ENCODE measurements at places on chromosomes 4 and X.

GRCh38 chrX:114717921-114718320 lies 134.0 kb downstream of the HTR2C start:
- DNase-seq, result no peak

- DNase-seq, result peak; percentile 55
These were observed 805 bp downstream of the ATP8A1 start for GRCh38 chr4:42655921-42656678.

DNA sequence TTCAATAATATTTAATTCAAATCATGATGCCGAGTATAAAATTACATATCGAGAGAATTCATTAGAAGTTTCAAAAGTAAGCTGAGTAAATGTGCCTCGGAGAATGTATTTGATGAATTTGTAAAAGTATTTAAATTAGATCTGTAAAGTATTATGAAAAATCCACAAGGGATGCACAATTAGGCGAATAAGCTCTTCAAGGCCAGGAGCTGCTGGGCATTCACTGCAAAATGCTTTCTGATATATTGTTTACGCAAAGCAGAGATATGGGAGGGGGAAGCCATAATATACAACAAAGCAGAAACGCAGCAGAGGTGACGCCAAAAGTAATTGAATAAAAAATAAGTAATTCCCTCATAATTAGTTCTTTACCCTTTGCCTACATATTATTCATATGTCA lies 1121.5 kb upstream of the TENM3 start:
- DNase-seq, result no peak

- no peak for DNase-seq
These were observed 198.2 kb upstream of the LDB2 start for GRCh38 chr4:17096692-17097091.

GRCh38 chrX:70410921-70411320 lies 12.2 kb upstream of the GDPD2 start:
- DNase-seq, result no peak

DNA sequence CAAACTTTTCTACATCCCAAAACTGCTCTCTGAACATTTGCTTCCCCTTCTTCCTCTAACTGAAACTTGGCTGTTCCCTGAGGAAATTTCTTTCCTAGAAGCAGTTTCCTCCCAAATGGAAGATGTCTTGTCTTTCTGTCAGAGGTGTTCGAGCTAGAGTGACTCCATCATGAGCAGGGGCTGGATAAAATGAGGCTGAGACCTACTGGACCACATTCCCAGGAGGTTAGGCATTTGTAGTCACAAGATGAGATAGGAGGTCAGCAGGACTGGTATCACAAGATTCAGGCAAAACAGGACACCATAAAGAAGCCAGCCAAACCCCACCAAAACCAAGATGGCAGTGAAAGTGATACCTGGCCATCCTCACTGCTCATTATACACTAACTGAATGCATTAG lies 35.8 kb upstream of the PGRMC2 start:
- DNase-seq, result no peak

GRCh38 chrX:45353456-45353855 lies 152.8 kb upstream of the DIPK2B start:
- DNase-seq, result no peak

- no peak for DNase-seq
These were observed 11.0 kb upstream of the CWH43 start for GRCh38 chr4:48974979-48975640.

- DNase-seq, result no peak
These were observed 24.6 kb downstream of the HERC5 start for GRCh38 chr4:88481537-88481936.

- no peak for DNase-seq
These were observed 93.4 kb downstream of the NHSL2 start for GRCh38 chrX:72003811-72004750.

- DNase-seq, result no peak
These were observed 5.6 kb upstream of the ABLIM2 start for GRCh38 chr4:8164194-8164565.

- no peak for DNase-seq
These were observed 5.4 kb upstream of the TBC1D1 start for GRCh38 chr4:37885496-37885895.

- no peak for DNase-seq
These were observed 55.1 kb downstream of the GPR82 start for GRCh38 chrX:41779030-41779564.

DNA sequence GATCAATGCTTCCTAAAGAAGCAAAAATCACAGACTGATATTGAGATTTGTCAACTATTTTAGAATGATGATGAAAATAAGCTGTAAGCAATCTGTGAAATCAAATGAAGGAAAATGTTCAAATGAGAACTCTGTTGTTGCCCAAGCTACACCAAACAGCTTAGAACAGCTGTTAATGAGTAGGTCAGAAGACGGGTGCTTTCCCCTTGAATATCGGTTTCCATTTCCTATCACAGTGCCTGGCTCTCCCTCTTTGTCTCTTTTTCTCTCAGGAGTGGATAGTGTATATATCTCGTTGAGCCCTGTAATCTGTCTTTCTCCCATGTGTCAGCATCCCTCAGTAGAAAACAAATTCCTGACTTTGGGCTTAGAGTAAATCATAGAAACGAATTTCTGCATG lies 1592.9 kb upstream of the TENM3 start:
- no peak for DNase-seq

DNA sequence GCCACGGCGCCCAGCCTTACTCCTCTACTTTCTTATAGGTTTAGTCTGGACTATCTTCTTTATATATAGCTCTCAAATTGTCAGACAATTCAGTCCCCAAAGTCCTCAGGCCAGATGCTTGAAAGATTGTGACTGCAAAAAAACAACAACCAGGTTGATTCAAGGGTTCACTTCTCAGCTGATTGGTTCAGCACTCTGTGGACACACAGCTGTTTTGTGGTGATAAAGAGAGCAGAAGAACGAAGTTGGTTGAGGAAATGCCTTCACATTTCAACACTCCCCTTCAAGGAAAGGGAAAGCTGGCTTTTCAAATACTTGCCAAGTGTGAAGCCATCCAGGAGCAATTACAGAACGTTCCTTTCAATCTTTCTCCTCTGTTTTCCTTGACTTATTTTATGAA lies 166.8 kb downstream of the SHROOM3 start:
- DNase-seq, result no peak

- DNase-seq, result no peak
These were observed 307 bp downstream of the ATG4A start for GRCh38 chrX:108091878-108092291.

GRCh38 chr4:89821612-89822011 lies 15.3 kb downstream of the SNCA start:
- no peak for DNase-seq

GRCh38 chrX:6968231-6968630 lies 179.3 kb upstream of the STS start:
- no peak for DNase-seq

- DNase-seq, result no peak
These were observed 93.3 kb downstream of the GPRIN3 start for GRCh38 chr4:89214308-89214707.

GRCh38 chr4:6402566-6403399 lies 69.6 kb downstream of the PPP2R2C start:
- no peak for DNase-seq

DNA sequence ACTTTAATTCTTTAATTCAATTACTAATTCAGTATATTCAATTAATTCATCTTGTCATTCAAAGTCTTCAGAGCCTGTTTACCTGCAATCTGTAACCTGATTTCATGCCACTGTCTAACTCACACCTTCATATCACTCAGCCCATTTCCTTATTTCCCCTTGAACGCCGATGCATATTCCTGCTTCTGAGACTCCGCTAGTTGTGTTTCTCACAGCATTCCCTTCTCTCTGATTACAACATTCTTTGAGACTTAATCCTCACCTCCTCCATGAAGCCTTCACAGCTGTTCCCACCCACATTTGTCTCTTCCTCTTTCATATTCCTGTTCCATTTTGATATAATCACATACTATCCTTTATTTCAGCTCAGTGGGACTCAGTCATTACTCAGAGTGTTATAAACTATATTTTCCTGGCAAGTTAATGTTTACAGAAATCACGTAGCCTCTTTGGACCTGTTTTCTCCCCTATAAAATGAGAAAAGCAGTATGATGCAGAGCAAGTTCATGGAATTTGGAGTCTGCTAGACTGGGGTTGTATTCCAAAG lies 69.0 kb downstream of the MAP9 start:
- DNase-seq, result no peak

- no peak for DNase-seq
These were observed 18.9 kb upstream of the MND1 start for GRCh38 chr4:153325558-153325957.

DNA sequence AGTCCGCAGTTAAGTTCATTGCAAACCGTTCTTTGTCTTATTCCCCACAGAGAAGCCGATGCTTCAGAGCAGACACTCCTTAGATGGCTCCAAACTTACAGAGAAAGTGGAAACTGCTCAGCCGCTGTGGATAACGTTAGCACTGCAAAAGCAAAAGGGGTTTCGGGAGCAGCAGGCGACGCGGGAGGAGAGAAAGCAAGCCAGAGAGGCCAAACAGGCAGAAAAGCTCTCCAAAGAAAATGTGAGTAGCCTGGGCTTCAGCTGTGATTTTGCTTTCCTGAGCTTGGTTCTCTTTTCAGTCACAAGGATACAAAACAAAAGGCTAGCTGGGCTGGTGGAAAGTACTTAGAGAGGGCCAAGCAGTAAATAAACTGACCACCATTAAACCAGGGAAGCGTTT lies 64.0 kb downstream of the AASDH start:
- no peak for DNase-seq

GRCh38 chr4:164933244-164933643 lies 44.2 kb downstream of the TRIM61 start:
- DNase-seq, result no peak

DNA sequence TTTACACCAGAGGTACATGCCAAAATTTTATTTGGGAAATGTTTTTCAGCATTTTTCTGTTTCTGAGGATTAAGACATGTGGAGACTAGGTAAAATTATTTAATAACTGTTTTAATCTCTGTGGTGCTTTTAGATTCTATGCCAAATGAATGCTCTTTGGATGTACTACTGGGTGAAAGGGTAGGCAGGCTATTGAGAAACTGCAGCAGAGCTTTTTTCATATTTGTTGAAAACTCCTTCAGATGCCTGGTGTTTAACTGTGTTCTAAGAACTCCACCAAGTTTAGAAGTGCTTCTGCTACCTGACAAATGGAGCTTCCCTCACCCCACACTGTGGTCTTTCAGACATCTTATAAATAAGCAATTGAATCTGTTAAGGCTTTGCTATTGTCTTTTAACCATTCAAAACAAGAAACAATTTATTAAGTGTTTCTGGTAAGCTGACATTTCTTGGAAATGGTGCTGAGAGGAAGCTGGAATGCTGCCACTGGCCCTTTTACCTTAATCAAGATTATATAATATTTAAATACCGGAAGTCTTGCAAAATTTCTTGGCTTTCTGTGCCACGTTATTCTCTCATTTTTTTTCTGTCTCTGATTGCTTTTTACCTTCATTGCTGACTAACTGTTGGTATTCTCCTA lies 51.2 kb upstream of the CYSLTR1 start:
- DNase-seq, result no peak

DNA sequence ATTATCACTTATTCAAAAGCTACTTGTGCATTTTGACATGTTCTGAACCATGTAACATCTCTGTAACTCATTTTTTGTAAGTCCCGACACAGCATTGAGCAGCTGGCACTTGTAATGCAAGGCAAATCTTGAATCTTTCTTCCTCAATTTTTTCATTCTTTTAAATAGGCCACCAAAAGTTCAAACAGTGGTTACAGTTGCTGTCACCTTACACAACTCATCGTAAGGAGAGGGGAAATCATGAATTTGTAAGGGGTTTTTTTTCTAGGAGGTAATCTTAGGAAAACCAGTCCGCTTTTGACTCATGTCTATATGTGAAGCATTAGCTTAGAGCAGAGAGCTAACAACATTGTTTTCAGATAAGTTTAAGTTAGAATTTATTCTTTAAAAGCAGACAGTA lies 124.5 kb downstream of the PDLIM5 start:
- no peak for DNase-seq

- peak; percentile 49 for DNase-seq
These were observed 68.4 kb downstream of the RHOH start for GRCh38 chr4:40264995-40265909.

DNA sequence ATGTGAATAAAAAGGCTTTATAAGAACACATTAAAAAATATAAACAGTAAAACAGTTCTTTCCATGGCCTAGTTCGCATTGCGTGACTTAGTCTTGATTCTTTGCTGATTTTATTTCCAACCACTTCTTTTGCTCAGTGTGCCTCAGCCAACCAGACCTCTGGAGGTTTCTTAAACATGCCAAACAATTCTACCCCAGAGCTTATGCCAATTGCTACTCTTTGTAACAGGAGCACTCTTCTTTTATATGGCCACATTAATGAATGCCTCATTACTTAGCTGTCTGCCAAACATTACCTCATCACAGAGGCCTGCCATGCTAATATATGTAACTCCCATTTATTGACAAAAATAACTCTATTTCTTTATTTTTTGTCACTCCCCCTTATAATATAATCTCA lies 202.3 kb downstream of the NDST4 start:
- DNase-seq, result no peak

DNA sequence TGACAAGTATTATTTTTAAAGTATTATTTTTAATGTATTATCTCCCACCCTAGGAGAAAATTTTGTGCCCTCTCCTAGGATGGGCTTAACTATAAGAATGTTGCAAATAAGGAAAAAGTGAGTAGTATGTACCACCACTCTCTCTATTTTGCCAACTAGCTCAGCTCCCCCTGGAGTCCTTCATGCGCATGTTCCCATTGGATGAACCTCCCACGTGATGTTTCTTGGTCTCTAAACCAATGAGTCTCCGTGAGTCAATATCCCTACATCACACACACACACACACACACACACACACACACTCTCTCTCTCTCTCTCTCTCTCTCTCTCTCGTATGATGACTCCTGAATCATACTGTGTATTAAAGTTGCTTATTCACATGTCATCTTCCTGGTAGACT lies 129.7 kb upstream of the ZFP42 start:
- no peak for DNase-seq

- DNase-seq, result no peak
These were observed 40.0 kb downstream of the C4orf51 start for GRCh38 chr4:145719752-145720624.

- DNase-seq, result no peak
These were observed 92.5 kb upstream of the TEX13D start for GRCh38 chrX:124239911-124240310.

GRCh38 chrX:22666441-22666840 lies 333.3 kb upstream of the DDX53 start:
- no peak for DNase-seq

DNA sequence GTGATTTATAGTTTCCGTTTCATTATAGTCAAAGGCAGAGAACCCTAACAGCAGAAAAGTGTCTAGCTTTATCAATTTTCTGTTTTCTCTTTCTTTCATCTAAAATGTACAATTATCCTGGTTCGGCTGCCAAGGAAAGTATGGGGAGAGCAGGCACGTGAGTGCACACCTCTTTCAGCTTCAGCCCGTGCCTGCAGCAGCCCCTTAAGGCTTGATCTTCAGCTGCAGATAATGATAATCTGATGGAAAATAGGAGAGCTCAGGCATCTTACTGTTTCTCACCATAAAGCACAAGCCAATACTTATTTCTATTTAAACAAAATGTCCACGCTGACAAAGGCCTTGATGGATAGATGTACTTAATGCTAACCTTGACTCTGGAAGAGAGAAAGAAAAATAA lies 334.4 kb downstream of the UNC5C start:
- DNase-seq, result no peak

- no peak for DNase-seq
These were observed 32.2 kb upstream of the EIF1AX start for GRCh38 chrX:20173856-20174255.

Measured in activated T-cell treated with anti-CD3 and anti-CD28 coated beads, Interleukin-2, amount 50 U/mL, for 1 hour (primary cell).